ENCODE measurements at places on chromosomes 6 and 20. TPM values are rescaled to one million over a fixed set of nuclear protein-coding genes. Genes with fewer than 3 reads are reported as not detected.

SLC22A16 gene
- not detected for total RNA-seq

RIPPLY2 gene
- 7.8 TPM for total RNA-seq

ZBTB2 gene
- 8.8 TPM for total RNA-seq

SLC17A2 gene
- total RNA-seq = not detected

KIF25 gene
- total RNA-seq = not detected

TRAPPC3L gene
- 0.69 TPM for total RNA-seq

KCNG1 gene
- 22.8 TPM for total RNA-seq

ULBP2 gene
- 2.1 TPM for total RNA-seq

ID4 gene
- 309 TPM for total RNA-seq

MUC21 gene
- total RNA-seq = not detected

PROKR2 gene
- 4.8 TPM for total RNA-seq

RPN2 gene
- 134 TPM for total RNA-seq

LY6G6C gene
- total RNA-seq = not detected

C6orf58 gene
- total RNA-seq = 1.2 TPM

SLC13A3 gene
- 6.9 TPM for total RNA-seq

NKX2-4 gene
- 2.1 TPM for total RNA-seq

OR2H2 gene
- total RNA-seq = not detected

ADGRF1 gene
- total RNA-seq = under 0.01 TPM

IRF4 gene
- total RNA-seq = not detected

SLC52A3 gene
- 0.46 TPM for total RNA-seq

GJA10 gene
- not detected for total RNA-seq

PRRT1 gene
- total RNA-seq = 0.69 TPM

ATP6V1G2 gene
- total RNA-seq = 69.4 TPM

BLOC1S5 gene
- total RNA-seq = 19.1 TPM

SLC44A4 gene
- not detected for total RNA-seq

CALHM5 gene
- total RNA-seq = 1.2 TPM

MTFR2 gene
- total RNA-seq = 0.92 TPM

ZC2HC1B gene
- not detected for total RNA-seq

TMEM30A gene
- 206 TPM for total RNA-seq

SYNDIG1 gene
- 18.0 TPM for total RNA-seq

DDX43 gene
- 0.46 TPM for total RNA-seq

MOXD1 gene
- 11.3 TPM for total RNA-seq

HLA-DOB gene
- not detected for total RNA-seq

PRR18 gene
- 2.5 TPM for total RNA-seq

FOXC1 gene
- total RNA-seq = 5.1 TPM

AGER gene
- 0.92 TPM for total RNA-seq

PRKN gene
- 10.8 TPM for total RNA-seq

DDO gene
- 1.8 TPM for total RNA-seq

SIRPG gene
- not detected for total RNA-seq

PSORS1C2 gene
- not detected for total RNA-seq

CRYBG1 gene
- 1.6 TPM for total RNA-seq

ELOVL2 gene
- total RNA-seq = 35.3 TPM

B3GAT2 gene
- 55.1 TPM for total RNA-seq

PRPH2 gene
- 11.5 TPM for total RNA-seq

PROCR gene
- 10.4 TPM for total RNA-seq

EDN1 gene
- 4.6 TPM for total RNA-seq

SEMG1 gene
- not detected for total RNA-seq

ENPP4 gene
- total RNA-seq = 41.8 TPM
